Activated naive CD8-positive, alpha-beta T cell treated with anti-CD3 and anti-CD28 coated beads for 36 hours (primary cell): ENCODE measurements at places on chromosomes 6 and 20. TPM values are rescaled to one million over a fixed set of nuclear protein-coding genes. Genes with fewer than 3 reads are reported as not detected.
A peak's percentile ranks its signal among the peaks of the same experiment; 100 is the strongest.

DNA sequence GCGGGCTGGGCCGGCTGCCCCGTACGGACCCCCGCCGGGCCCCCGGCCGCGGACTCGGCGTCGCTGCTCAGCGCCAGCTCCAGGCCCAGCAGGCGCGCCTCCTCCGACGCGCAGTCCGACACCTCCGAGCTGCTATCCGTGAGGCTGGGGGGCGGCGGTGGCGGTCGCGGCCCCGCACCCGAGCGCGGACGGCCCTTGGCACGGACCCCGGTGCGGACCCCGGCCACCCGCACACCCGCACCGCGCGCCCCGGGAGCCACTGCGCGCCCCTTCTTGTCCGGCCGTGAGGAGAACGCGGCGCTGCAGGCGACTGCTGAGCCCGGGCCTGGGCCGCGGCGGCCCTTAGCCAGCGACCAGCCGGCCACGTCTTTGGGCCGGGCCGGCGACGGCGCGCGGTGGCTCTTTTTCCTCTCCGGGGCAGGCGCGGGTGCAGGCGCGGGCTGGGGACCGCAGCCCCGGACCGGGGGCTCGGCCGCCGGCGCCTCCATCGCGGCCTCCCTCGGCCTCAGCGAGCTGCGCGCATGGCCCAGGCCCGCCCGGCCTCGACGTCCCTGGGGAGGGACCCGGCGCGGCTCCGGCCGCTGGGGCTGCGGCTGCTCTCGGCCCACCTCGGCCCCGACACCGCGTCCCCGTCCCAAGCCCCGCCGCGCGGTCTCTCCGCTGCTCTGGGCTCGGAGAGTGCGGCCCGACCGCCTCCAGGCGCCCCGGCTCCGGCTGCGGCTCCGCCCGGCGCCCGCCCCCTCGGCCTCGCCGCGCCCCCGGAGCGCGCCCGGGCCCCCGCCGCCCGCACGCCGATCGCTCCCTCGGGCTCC is 12.9 kb upstream of the TLDC2 start:
- no peaks in the 10 kb centered on the region for H3K36me3 ChIP-seq
- no peak overlapping the region for H3K4me3 ChIP-seq
- H3K27ac ChIP-seq = no peak overlapping the region
- H3K4me1 ChIP-seq = no peaks in the 10 kb centered on the region
- H3K27me3 ChIP-seq = peaks cover 5% of the 10 kb centered on the region

GRCh38 chr6:150922137-150922536 is 56.6 kb downstream of the MTHFD1L start:
- H3K27ac ChIP-seq = no peak overlapping the region
- no peak for DNase-seq
- H3K36me3 ChIP-seq = peaks cover 54% of the 10 kb centered on the region
- no peaks in the 10 kb centered on the region for H3K27me3 ChIP-seq

The PI16 gene
- total RNA-seq = 0.18 TPM

The CCN6 gene
- 0.19 TPM for total RNA-seq

The HCRTR2 gene
- not detected for total RNA-seq

- no peak overlapping the region for H3K27ac ChIP-seq
- H3K4me1 ChIP-seq = no peaks in the 10 kb centered on the region
- DNase-seq = no peak
- peaks cover 5% of the 10 kb centered on the region for H3K27me3 ChIP-seq
- no peak overlapping the region for H3K4me3 ChIP-seq
Measured at GRCh38 chr20:19008497-19008896, 194.9 kb downstream of the SCP2D1 start.

DNA sequence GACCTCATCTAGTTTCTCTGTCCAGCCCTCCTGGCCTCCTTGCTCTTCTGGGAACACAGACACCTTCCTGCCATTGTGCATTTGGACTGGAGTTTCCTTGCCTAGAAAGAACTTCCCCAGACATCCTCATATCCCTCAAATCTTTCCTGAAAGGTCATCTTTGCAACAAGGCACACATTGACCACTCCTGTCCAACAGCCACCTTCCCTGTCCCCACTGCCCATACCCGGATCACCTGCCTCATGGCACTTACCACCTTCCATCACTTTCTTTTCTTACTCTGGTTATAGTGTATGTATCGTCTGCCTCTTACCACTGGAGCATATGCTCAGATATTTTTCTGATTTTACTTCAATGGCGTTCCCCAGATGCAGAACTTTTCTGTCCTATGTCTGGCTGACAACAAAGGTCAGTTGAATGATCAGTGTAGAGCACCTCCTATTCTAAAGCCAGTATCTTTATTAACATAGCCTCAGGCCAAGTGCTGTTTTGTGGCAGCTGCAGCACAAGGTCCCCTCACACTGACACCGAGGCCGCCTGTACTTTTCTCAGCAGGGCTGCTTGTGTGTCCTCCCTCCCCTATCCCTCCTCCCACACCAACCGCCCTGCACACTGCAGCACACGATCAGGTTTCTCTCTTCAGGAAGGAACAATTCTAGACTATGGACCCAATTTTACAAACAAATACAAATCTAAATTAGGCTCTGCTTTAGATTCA is 4.1 kb downstream of the HLA-C start:
- H3K36me3 ChIP-seq = peaks cover 50% of the 10 kb centered on the region
- H3K27ac ChIP-seq = peak overlapping the region; percentile 36
- H3K4me3 ChIP-seq = peak overlapping the region; percentile 90

GRCh38 chr20:17904027-17904426 is 64.6 kb downstream of the SNX5 start:
- H3K4me1 ChIP-seq = no peaks in the 10 kb centered on the region
- no peak overlapping the region for H3K4me3 ChIP-seq
- DNase-seq = no peak
- H3K36me3 ChIP-seq = no peaks in the 10 kb centered on the region

- H3K4me1 ChIP-seq = peaks cover 46% of the 10 kb centered on the region
- peaks cover 96% of the 10 kb centered on the region for H3K27me3 ChIP-seq
- peaks cover 12% of the 10 kb centered on the region for H3K36me3 ChIP-seq
- H3K4me3 ChIP-seq = peak overlapping the region; percentile 76
Measured at GRCh38 chr6:27669295-27669623, 196.4 kb upstream of the ZNF184 start.
